DMS79 treated with DMSO at 0.1 percent for 48 hours (cell line): ENCODE measurements at places on chromosomes 7 and 10.

DNA sequence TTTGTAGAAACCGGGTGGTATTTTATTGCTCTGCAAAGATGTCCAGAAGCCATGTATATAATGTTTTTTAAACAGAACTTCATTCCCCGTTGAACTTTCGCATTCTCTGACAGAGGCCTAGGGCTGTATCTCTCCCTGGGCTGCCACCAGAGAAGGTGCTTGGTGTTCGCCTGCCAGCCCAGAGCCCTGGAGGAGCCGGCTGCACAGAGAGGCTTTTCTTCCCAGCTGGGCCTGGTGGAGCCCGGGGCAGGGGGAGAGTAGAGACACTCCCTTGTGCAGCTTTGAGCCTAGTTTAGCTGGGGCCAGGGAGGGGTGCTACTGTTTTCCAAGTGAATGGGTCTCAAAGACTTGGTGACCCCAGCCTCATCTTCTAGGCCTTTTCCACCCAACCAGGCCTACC lies 13.6 kb upstream of the TRIM8 start:
- no peak for DNase-seq

DNA sequence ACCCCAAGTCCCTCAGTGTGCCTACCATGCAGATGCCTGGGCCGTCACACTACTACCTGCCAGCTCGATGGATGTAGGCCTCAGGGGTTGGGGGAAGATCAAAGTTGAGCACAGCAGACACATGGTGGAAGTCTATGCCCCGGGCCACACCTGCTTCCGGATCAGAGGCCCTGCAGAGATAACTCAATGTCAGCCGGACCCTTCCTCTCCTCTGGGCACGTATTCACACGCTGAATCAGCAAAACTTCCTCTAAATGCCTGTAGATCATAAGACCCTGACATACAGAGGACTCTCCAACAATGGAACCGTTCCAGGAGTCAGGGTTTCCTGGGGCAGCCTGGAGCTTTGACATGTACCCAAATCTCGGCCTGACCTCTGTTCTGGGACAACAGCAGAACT lies 3.7 kb downstream of the DDX56 start:
- DNase-seq = no peak

DNA sequence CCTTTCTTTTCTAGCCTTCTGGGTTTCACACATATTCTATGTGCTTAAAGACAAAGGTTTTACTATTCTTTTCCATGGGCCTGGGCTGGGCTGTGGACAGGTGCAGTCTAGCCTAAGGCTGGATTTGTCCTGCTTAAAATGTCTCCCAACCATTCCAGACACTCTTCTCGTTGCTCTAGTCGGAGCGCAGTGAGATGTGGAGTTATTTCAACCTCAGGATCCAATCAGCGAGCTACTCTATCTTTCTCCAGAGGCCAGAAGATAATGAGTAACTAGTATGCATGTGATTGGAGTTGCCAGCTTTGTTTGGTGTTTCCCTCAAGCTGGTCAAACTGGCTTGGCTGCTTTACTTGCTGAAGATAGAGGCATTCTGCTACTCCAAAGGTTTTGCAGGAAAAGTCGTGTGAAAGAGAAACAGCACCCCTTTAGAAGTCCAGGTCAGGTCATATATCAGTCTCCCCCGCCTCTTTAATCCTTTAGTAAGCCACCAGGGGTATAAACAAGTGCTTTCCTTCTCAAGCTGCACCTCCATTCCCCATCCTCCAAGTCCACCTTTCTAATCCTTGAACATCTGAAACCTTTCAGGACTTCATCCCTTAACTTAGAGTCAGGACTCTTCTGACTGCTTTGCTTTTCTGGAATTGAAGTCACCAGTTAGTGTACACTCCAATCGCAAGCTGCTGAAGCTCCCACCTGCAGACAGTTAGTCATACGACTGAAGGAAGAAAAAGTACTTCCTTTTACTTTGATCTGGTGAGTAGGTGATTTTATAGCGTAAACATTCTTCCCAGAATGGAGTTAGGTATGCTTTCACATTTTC lies 78.8 kb downstream of the DNMBP start:
- peak; percentile 7 for DNase-seq

- DNase-seq = no peak
Measured at GRCh38 chr7:88146616-88147015, 73.2 kb downstream of the SRI start.

DNA sequence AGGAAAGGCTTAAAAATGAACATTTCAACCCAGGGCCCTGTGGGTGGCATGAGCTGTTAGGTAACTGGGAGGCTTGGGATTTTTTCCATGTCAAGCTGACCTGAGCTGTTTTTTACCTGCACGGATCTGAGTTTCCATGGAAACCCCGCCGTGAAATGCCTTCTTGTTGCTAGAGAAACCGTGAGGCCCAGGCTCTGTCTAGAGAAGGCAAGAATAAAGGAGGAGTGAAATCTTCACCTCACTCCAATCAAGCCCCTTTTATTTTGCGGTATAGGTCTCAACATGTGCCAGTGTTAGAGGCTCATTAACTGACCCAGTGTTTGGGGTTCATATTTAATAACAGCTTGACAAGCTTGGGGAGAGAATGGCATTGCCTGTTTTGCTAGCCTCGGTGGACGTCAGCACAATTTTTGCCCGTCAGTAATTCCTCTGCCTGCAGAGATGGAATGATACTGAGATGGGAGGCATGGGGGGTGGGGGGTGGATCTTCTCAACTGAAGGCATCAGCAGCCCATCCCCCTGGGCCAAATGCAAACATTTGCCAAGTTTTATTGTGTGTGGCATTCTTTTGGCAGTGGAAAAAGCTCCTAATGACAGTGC lies 48.9 kb upstream of the PDCD4 start:
- peak; percentile 39 for DNase-seq

DNA sequence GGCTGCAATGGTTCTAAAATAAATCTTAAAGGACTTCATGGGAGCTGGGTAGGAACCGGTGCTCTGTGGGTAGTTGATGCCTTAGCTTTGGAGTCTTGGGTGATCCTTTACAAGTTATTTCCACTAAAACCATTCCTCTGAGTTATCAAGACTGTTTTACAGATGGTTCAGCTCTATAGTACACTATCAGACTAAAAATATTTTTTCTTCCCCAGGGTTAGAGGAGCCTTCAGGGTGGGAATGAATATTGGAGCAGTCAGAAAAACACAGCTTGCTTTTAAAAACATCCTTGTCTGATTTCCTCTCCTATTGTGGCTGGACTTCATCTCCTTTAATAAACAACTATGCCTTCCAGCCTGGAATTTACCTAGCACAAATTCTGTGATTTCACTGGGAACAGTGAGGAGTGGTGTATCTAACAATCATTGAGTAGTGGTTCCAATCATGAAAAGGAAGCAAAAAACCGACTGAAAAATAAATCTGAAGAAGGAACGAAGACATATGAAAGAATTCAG lies 102.6 kb upstream of the AFAP1L2 start:
- no peak for DNase-seq

DNA sequence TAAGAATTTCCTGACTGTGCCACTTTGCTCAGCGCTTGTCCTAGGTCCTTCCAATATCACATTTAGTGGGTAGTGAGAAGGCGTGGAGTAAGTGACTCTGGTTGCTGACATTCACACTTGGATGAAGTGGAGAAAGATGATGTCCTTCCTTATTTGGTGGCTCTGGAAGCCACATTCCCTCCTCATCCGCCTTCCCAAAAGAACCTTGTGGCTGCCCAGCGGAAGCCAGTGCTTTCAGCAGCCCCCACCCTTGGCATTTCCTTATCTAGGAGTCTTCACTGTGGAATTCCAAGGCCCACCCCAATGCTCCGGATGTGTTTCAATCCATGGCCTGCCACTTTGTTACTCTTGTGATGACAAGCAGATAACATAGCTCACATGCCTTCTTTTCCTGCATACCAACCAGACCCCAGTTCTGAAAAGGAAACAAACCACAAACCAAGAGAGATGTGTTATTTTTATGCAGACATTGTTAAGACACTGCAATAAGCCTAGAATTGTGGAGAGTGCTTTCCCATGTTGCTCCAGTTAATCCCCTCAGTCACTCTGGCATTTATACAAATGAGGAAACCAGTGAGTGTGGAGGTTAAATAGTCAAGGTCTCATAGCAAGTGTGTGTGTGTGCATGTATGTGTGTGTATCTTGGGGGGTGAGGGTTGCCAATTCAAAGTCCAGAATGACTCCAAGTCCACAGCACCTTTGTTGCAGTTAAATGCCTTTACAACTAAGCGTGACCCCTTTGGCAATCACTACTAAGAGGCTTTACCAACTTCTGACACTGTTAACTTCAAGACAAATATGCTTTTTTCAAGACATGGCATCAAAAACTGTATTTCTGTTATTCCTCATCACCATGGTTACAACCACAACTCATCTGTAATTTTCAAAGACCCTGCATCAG lies 10.3 kb upstream of the ANKRD1 start:
- DNase-seq = no peak

- DNase-seq = peak; percentile 1
Measured at GRCh38 chr10:127293640-127294039, 97.2 kb upstream of the INSYN2A start.

DNA sequence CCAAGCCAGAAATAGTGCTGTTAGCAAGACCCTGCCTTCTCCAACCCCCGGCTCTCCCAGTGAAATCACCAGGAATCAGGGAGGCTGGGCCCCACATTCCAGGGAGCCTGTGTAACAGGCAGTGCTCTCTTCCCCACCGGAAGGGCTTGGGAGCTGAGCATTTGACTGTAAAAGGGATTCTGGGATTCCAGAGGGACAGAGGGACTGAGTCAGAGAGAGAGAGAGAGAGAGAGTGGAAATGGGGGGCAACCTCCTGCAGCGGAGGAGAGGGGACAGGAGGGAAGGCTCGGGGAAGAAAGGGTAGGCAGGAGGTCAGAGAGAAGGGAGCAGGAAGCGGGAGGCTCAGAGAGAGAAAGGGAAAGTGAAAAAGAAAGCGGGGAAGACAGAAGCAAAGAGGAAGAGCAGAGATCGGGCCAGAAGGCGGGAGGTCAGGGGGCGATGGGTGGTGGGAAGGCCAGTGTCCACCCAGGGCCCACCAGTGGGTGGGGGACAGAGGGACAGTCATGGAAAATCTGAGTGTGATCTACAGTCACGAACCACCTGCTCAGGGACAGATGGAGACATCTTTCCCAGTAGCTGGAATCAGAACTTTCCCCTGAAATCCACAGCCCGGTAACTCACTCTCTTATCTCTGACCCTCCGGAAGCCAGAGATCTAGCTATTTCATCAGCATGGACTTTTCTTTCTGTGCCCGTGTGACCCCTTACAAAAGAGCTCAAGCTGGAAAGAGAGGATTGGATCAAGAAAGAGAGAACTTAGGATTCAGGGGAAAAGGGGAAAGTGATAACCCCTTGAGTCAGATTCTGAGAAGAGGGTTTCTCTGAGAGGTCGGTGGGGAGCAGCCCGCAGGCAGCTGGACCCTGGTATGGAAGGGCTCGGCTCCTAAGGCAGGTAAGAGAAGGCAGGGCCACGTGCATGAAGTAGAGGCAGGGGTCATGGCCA lies 4.6 kb upstream of the SERPINE1 start:
- no peak for DNase-seq

DNA sequence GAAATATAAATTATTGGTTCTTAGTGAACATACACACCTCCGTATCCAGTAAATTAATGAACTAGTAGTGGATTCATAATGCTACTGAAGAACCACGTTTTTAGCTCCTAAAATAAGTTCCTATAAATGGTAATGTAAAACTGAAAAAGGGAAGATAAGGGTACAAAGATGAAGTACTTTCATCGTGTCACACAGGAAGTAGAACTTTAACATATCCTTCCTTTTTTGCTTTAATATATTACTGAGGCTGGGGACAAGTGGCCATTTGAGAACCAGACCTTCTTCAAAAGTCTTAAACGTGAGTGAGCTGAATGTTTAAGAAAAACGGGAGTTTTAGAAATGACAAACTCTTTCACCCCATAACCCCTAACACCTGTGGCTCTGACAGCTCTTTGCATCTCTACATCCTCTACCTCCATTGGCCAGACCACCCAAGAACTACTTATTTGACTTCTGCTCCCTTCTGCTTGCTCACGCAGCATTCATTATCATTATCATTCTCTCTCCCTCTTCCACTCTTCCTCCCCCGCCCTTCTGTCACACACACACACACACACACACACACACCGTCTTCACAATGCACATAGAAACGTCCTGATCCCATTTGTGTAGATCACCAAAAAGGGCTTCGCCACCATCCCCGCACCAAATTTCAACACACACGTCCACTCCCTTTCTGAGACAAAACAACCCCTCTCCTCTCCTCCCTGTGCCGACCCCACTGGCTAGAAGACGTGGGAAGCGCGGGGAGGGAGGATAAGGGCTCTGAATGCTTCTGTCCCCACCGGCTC lies 677 bp downstream of the SKAP2 start:
- peak; percentile 61 for DNase-seq

DNA sequence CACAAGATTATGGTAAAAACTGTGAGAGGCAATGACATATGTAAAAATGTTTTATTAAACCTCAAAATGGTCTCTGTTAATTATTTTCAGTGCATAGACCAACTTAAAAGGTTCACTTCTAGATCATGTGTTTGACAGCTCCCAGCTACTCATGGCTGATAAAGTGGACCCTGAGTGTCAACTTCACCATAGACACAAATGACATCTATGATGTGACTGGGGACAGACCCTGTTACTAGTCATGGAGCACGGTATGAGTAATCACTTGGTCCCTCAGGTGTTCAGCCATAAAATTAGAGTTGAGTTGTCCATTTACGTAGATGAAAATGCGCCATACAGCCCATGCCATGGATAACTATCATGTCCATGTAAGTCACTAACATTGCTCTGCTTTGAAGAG lies 199.8 kb downstream of the ZNF365 start:
- DNase-seq = no peak
